ENCODE measurements at places on chromosomes 7 and 10.
A peak's percentile ranks its signal among the peaks of the same experiment; 100 is the strongest.

GRCh38 chr7:491958-492713, 27.5 kb downstream of the PDGFA start:
- no peak for DNase-seq

DNA sequence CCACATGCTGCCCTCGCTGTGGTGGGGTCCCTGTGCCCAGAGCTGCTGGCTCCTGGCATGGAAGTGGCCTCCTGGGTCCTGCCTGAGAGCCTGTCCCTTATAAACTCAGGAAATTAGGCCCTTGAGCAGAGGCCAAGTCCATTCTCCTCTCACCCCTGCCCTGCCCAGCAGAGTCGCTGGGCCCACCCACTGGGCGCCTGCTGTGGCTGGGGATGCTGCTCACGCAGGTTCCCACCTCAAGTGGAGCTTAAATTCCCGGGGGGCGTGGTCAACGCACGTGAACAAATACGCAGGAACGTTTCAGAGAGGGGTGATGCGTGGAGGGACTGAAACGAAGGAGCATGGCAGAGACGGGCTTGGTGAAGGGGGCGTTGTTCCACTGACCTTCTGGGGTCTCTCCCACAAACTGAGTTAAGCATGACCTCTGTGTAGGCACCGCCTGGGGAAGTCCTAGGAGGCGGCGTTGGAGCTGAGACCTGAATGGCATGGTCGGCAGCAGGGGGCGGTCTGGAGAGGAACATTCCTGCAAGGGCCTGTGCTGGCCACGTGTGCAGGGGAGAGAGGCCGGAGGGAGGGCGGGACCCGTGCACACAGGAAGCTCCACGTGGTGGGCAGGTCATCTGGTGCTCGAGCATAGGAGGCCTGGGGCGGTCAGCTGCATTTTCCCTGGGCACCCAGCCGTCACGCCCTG, 27.9 kb downstream of the FAM20C start:
- DNase-seq, result no peak

- no peak for DNase-seq
Measured at GRCh38 chr10:95784279-95784913, 28.4 kb downstream of the ENTPD1 start.

GRCh38 chr7:82542665-82543064, 99.1 kb upstream of the CACNA2D1 start:
- no peak for DNase-seq

DNA sequence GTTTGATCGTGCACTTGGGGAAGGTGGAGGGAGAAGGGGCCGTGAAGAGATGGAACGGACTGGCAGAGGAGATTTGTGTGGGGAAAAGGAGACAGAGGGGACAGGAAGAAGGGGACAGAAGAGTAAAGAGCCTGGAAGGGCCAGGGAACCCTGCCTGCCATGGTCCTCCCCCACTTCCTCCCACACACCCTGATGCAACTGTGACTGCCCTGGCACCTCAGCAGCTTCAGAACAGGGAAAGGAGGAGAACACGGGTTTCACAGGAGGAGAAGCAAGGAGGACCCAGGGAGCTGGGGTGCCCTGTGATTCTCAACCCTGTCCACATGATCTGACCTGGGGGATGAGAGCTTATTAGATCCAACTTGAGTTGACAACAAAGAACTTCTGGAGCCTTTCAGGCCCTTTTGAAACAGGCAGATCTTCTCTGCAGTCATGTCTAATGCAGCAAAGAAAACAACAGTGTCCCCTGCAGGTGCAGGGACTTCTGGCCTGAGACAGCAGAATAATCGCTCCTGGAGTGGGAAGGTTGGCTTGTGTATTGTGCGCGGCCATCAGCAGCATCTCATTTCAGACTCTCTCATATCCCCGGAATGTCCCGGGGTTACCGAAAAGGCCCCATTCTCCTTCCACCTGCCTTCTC, 421.6 kb downstream of the PAXIP1 start:
- no peak for DNase-seq

DNA sequence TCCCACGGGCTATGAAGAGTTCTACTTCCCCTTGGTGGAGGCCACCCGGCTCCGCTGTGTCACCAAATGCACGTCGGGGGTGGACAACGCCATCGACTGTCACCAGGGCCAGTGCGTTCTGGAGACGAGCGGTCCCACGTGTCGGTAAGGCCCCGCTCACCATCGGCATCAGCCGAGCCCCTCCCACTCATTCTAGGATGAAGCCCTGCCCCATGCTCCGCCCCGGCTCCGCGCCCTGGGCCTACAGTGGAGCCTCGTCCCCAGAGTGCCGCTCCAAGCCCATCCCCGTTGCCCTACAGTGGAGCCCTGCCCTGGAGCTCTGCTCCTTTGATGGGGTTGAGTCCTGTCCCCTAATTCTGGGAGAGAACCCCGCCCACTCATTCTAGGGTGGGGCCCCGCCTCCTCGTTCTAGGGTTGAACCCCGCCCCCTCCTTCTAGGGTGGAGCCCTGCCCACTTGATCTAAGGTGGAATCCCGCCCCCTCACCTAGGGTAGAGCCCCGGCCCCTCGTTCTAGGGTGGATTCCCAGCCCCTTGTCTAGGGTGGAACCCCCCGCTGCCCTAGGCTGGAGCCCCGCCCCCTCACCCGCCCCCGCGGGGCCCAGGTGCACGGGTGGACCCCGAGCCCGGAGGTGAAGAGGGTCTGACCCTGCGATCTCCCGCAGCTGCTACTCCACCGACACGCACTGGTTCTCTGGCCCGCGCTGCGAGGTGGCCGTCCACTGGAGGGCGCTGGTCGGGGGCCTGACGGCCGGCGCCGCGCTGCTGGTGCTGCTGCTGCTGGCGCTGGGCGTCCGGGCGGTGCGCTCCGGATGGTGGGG, 3.4 kb upstream of the MUC12 start:
- peak; percentile 45 for DNase-seq

DNA sequence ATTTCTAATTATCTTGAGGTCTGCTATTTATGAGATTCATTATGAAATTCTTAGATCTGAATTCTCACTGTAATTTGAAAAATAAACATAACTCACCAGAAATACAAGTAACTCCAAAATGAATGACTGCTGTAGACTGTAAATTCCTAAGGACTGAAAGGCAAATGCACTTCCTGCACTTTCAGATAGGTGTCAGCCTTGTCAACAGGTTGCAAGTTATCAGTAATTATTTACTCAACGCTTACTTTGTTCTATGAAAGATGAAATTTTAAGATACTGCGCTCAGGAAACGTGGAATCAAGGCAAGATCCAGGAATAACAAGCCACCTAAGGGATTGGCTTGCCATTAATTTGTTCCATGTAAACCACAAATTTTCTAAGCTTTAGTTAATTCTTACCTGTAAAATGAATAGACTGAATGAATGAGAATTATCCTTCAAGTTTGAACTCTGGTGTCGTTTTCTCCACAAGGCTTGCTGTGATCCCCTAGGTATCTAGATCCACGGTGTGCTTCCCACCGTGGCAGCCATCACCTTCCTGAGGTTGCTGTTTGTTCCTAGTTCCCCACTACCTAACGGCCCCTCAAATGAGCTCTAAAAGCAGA, 12.6 kb downstream of the DHX32 start:
- no peak for DNase-seq

DNA sequence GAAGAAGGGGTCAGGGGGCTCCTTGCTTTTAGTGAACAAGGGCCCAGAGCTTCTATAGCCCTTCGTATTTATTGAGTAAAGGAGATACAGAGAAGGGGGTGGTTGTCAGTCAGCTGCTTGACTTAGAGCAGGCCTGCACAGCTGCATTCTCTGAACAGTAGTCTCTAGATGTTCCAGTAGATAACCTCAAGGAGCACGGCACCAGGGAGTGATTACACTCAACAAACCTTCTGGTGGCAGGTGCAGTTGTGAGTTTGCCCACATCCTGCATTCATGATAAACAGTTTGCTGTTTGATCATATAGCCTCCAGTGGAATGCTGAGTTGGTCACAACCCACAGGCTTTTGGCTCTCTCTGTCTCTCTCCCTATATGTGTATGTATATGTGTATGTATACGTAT, 70.0 kb upstream of the GJD4 start:
- DNase-seq, result no peak

GRCh38 chr7:27875832-27876231, 135.9 kb downstream of the TAX1BP1 start:
- DNase-seq, result no peak

GRCh38 chr7:46202379-46202778, 281.3 kb upstream of the IGFBP3 start:
- no peak for DNase-seq

DNA sequence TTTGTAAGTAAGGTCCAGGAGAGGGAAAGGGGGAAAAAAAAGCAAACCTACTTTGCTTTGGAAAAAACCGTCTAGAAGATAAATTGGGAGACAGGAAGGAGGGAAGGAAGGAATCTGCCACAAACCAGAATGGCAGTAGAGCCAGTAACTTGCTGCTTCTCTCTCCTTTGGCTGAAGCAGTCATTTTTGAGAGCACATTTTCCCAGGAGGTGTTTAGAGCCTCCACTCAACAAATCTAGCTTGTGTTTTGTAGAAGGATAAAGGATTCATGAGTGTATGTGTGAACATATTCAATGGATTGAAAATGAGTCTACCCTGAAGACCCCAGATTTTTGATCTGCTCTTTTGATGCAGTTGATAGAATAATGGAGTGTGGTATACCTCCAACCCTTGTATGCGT, 2.6 kb downstream of the NRG3 start:
- DNase-seq, result no peak

- no peak for DNase-seq
Measured at GRCh38 chr7:45700556-45700955, 126.4 kb downstream of the ADCY1 start.

DNA sequence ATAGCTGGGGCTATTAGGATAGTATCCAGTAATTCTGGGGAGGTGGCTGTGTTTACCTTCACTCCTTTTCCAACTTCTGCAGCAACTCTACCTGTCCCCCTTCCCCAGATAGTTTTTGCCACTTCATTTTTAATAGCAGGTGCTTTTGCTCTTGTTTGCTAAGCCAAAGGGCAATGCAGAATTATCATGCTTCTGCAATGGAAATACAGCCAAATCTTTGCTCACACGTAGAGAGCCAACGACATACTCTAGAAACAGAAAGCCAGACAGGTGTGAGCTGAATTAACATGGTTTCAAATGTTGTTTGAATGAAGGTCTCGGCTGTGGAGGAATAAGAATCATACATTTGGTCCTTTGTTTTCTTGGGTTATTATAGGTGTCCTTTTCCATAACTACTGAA, 14.4 kb downstream of the PLEKHS1 start:
- no peak for DNase-seq

GRCh38 chr7:51477323-51477722, 160.7 kb upstream of the COBL start:
- DNase-seq, result no peak

DNA sequence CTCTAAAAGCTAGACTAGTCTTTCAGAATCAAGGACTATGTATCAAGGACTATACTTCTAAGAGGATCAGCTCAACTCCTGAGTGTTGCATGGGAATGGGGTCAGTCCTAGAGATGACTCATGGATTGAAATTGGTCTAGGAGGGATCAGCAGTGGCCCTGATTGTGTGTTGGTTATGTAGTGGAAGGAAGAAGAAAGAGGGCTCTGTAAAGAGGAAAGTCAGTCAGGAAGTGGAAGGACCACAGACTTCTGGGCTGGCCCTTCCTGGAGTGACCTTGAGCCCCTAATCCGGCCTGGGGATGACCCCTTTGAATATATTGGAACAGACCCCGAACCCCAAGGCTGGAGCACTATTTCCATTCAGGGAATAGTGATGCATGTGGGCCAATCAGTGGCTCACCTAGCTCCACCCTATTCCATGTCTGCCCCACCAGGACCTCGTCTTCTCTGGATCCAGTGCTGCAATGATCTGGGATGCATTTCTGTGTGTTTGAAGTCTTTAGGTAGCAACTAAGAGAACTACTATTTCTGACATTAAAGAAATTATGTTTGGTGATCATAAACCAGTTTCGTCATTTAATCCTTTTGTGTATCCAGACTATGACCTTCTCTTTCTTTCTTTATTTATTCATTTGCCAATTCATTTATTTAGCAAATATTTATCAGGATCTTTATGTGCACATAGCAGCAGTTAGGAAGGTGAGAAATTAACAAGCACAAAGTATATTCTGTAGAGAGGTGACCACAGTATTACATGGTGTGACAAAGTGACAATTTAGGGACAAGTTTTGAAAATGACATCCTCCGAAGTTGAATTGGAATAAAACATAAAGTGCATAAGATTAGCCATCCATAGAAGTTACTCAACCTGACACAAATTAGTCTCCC, 48.6 kb upstream of the KIF5B start:
- no peak for DNase-seq

DNA sequence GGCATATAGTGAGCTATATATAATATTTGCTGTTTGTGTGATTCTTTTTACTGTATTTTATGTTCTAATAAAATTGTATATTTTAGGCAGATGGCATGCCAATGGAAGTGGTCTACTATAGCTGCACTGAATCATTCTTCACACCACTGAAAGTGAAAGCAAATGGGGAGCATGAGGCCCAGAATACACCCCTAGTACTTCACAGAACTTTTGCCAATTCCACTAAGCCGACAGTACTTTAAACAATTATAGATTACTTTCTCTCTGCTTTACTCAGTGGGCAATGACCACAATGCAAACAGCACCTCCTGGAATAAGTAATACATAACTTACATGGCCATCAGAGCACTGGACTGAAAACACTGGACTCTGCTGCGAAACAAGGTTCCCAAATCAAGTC, 70.2 kb downstream of the ANKRD26 start:
- DNase-seq, result no peak

DNA sequence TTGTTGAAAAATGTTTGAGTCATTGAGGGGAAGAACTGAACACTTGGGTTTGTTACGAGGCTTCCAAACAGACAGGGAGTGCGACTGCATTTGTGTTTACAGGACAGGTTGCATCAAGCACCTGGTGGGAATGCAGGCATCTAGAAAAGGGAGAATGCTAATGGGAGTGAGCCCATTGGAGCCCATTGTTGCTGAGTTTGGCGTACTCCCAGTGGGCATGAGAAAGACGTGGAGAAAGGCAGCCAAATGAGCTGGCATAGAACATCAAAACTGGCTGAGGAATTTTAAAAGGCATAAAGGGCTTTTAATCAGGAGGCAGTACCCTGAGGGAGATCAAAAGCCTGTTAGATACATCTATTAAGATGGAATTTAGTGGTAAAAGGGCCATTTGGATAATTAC, 171.6 kb upstream of the NPSR1 start:
- DNase-seq, result no peak

- DNase-seq, result no peak
Measured at GRCh38 chr10:126309228-126309883, 78.9 kb downstream of the ADAM12 start.

- DNase-seq, result no peak
Measured at GRCh38 chr7:106827626-106828025, 37.5 kb upstream of the PIK3CG start.

- no peak for DNase-seq
Measured at GRCh38 chr7:50473531-50473930, 23.4 kb upstream of the FIGNL1 start.
